ENCODE measurements at places on chromosomes 2 and 18. TPM values are rescaled to one million over a fixed set of nuclear protein-coding genes. Genes with fewer than 3 reads are reported as not detected.

- no peak overlapping the region for H3K27ac ChIP-seq
- no peaks in the 10 kb centered on the region for H3K27me3 ChIP-seq
- no peak for DNase-seq
- no peaks in the 10 kb centered on the region for H3K36me3 ChIP-seq
- H3K4me1 ChIP-seq, result peaks cover 2% of the 10 kb centered on the region
Observed at GRCh38 chr2:164952057-164952702, 3.1 kb downstream of the SLC38A11 start.

- H3K4me1 ChIP-seq, result no peaks in the 10 kb centered on the region
- no peaks in the 10 kb centered on the region for H3K36me3 ChIP-seq
- H3K27me3 ChIP-seq, result no peaks in the 10 kb centered on the region
- no peak overlapping the region for H3K27ac ChIP-seq
Observed at GRCh38 chr18:8911408-8912340, 190.8 kb upstream of the NDUFV2 start.

DNA sequence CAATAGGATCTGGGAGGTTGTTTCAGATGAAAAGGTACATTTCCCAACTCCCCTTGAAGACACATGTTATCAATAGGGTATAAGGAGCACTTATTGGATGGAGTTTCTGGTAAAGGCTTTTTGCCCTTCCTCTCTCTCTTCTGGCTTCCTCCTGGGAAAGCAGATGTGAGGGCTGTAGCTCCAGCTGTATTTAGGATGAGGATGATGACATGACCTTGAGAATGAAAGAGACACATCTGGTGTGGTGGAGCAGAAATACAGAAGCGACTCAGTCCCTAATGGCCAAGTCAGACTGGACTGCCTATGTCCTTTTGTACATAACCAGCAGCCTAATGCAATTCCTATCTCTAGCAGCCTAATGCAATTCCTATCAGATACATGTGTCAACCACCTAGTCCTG is 100.9 kb upstream of the NXPH2 start:
- no peaks in the 10 kb centered on the region for H3K4me1 ChIP-seq
- no peak for DNase-seq
- H3K4me3 ChIP-seq, result no peak overlapping the region
- H3K36me3 ChIP-seq, result no peaks in the 10 kb centered on the region

- H3K27ac ChIP-seq, result no peak overlapping the region
- no peak overlapping the region for H3K4me3 ChIP-seq
- no peaks in the 10 kb centered on the region for H3K4me1 ChIP-seq
Observed at GRCh38 chr18:551404-552061, 28.6 kb upstream of the CETN1 start.

DNA sequence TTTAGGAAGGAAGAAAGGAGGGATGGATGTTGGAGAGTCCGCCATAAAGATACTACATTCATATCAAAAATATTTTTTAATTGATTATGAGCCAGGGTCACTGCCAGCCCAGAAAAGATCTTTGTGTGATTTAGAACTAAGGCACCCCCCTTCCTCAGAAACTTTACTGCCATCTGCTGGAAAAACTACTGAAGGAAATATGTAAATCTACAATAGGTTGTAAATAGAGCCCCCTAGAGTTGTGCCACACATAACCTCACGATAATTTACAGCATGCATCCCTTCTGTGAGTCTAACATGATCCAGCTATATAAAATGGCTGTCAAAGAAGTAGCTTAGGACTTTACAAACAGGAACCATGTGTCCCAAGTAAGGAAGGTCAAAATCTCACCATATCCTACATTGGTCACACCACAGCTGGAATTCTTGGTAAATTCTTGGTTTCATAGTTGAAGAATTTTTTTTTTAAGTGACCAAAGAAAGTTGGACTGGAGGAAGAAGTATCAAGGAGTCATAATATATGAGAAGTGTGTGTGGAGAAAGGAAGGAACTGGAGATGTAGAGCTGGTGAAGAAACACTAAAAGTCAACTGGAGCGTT is 152.5 kb downstream of the CYP26B1 start:
- DNase-seq, result no peak
- H3K4me1 ChIP-seq, result no peaks in the 10 kb centered on the region
- no peak overlapping the region for H3K27ac ChIP-seq
- no peaks in the 10 kb centered on the region for H3K36me3 ChIP-seq
- H3K27me3 ChIP-seq, result no peaks in the 10 kb centered on the region
- H3K4me3 ChIP-seq, result no peak overlapping the region

DNA sequence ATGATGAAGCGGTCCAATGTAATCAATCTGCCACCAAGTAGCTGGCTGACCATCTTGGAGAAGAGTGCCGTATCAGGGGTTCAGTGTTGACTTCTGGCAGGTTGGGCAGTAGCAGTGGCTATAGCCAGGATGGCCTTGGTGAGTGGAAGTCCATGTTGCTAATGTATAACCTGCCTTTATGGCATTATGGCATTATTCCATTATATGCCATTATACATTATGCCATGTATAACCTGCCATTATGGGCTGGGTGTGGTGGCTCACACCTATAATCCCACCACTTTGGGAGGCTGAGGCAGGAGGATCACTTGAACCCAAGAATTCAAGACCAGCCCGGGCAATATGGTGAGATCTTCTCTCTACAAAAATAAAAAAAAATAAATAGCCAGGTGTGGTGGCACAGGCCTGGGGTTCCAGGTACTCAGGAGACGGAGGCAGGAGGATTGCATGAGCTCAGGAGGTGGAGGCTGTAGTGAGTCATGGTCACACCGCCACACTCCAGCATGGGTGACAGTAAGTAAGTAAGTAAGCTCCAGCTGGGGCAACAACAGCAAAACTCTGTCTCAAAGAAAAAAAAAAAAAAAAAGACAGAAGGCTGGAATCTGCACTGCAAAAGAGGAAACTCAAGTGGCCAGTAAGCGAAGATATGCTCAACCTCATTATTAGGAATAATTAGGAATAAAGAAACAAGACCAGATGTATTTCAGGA is 24.4 kb upstream of the EMILIN2 start:
- no peaks in the 10 kb centered on the region for H3K27me3 ChIP-seq
- DNase-seq, result no peak
- no peak overlapping the region for H3K4me3 ChIP-seq
- H3K36me3 ChIP-seq, result no peaks in the 10 kb centered on the region
- no peak overlapping the region for H3K27ac ChIP-seq

TANK gene
- total RNA-seq, result 99.8 TPM

DNA sequence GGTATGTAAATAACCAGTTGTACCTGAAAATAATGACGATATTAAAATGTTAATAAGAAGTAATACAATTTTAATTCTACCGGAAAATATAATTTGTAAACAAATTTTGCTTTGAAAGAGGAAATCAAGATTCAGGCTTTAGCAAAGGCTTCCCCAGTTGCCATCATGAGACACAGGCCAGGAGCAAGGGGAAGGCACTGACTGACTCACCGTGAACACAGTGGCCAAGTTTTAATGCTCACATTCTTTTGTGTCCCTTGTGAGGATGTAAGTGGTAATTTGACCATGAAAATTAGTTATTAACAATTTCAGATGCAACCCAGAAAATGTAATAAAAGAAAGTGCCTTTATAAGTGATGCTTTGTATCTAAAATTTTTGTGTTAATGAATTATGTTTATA is 164.1 kb downstream of the GREB1L start:
- no peak overlapping the region for H3K4me3 ChIP-seq
- H3K36me3 ChIP-seq, result no peaks in the 10 kb centered on the region

- H3K36me3 ChIP-seq, result no peaks in the 10 kb centered on the region
- no peaks in the 10 kb centered on the region for H3K27me3 ChIP-seq
- H3K4me1 ChIP-seq, result peaks cover 41% of the 10 kb centered on the region
- H3K4me3 ChIP-seq, result no peak overlapping the region
- peak overlapping the region; percentile 78 for H3K27ac ChIP-seq
Observed at GRCh38 chr2:43343573-43344304, 117.3 kb upstream of the ZFP36L2 start.

- H3K36me3 ChIP-seq, result no peaks in the 10 kb centered on the region
- no peak overlapping the region for H3K4me3 ChIP-seq
- H3K4me1 ChIP-seq, result peaks cover 9% of the 10 kb centered on the region
- H3K27me3 ChIP-seq, result no peaks in the 10 kb centered on the region
- no peak overlapping the region for H3K27ac ChIP-seq
Observed at GRCh38 chr2:239811806-239812560, 213.2 kb downstream of the NDUFA10 start.

- H3K4me1 ChIP-seq, result peaks cover 4% of the 10 kb centered on the region
- no peak for DNase-seq
- no peaks in the 10 kb centered on the region for H3K36me3 ChIP-seq
- no peak overlapping the region for H3K4me3 ChIP-seq
Observed at GRCh38 chr2:203678971-203679370, 27.5 kb upstream of the CD28 start.

DNA sequence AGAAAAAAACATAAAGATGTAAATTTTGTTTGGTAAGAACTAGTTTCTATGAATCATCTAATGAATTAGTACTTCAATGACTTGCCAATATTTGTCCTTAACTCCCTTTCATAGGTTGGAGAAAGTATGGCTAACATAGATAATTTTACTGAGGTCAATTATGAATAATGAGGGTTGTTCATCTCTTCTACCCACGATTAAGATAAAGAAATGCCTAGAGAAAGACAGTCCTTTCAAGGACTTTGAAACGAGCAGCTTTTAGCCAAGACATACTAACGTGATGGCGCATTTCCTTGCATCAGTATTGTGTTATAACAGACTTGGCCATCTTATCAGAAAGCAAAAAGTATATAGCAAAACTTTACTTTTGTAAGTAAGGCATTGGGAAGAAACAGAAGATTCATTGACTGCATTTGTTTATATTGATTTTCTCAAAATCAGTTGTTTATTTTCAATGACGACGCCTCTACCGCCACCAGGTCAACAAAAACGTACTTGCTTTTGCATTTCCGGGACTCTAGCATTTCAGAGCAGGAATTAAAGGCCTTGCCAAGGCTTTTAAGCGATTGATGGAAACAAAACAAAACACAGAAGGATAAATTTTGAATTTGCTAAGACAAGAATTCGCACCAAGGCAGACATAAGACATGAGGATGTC is 961 bp downstream of the RBM43 start:
- no peaks in the 10 kb centered on the region for H3K36me3 ChIP-seq
- DNase-seq, result no peak
- H3K27me3 ChIP-seq, result no peaks in the 10 kb centered on the region
- peak overlapping the region; percentile 97 for H3K27ac ChIP-seq

GRCh38 chr2:104793966-104794365 is 59.9 kb upstream of the POU3F3 start:
- no peak overlapping the region for H3K4me3 ChIP-seq
- no peak for DNase-seq
- H3K27ac ChIP-seq, result no peak overlapping the region

CACNB4 gene
- 1.9 TPM for total RNA-seq

DNA sequence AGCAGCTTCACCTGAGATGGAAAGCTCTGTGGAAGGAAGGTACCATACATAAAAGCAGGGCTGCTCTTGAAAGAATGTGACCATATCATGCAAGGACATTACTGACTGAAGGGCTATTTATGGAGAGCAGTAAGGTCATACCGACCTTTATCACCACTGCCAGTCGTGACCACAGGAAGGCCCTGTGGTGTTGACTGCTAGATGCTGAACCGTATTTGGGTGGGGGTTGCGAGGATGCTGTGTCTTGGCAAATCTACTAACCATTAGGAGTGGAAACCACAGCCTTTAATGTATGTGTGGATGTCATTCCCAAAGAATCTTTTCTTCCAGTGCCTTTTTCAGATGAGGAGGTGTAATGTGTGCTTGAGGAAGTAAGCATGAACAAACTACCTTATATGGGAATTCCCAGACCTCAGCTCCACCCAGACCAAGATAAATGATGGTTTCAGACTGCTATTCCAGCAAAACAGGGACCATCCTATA is 60.8 kb downstream of the LIMS1 start:
- no peaks in the 10 kb centered on the region for H3K27me3 ChIP-seq
- no peak overlapping the region for H3K4me3 ChIP-seq
- no peak overlapping the region for H3K27ac ChIP-seq
- no peaks in the 10 kb centered on the region for H3K36me3 ChIP-seq
- DNase-seq, result no peak

LIPG gene
- 0.65 TPM for total RNA-seq

LHCGR gene
- 0.35 TPM for total RNA-seq

TRAK2 gene
- 22.3 TPM for total RNA-seq

SAP130 gene
- 20.1 TPM for total RNA-seq

DNA sequence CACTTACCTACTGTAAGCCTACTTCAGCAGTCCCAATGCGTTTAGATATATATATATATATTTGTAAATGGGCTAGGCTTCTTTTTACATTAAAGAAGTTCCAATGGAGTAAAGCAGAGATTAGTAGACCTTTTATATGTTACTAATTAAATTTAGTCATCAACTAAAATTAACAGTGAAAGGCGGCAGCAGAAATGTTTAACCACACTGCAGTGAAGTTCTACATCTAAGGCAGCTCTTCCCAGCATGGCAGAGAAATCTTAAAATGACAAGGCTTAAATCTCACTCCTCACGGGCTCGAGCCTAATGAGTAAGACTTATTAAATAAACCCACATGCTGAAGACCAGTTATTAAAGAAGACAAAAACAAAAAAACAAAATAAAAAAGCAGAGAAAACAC is 19.1 kb upstream of the KANSL1L start:
- no peaks in the 10 kb centered on the region for H3K36me3 ChIP-seq
- H3K4me1 ChIP-seq, result no peaks in the 10 kb centered on the region
- H3K27me3 ChIP-seq, result no peaks in the 10 kb centered on the region

FIGLA gene
- not detected for total RNA-seq

DNA sequence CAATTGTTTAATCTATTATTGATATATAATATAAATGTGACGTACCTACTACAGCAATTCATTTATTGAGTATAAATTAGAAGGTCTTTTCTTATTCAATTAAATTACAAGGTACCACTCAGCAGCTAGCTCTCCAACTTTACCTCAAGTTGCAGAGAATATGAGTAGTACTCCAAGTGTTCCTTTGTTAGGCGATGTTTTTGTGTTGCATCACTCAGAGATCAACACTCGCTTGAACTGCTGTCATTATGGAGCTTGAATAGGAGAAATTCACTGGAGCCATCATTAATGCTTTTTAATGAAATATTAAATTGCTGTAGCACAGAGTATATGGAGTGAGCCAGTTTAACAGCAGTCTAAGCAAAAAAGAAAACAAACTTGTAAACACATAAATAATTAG is 320.0 kb downstream of the FSIP2 start:
- no peaks in the 10 kb centered on the region for H3K36me3 ChIP-seq
- no peak overlapping the region for H3K27ac ChIP-seq
- no peak overlapping the region for H3K4me3 ChIP-seq
- H3K4me1 ChIP-seq, result no peaks in the 10 kb centered on the region
- no peak for DNase-seq

DNA sequence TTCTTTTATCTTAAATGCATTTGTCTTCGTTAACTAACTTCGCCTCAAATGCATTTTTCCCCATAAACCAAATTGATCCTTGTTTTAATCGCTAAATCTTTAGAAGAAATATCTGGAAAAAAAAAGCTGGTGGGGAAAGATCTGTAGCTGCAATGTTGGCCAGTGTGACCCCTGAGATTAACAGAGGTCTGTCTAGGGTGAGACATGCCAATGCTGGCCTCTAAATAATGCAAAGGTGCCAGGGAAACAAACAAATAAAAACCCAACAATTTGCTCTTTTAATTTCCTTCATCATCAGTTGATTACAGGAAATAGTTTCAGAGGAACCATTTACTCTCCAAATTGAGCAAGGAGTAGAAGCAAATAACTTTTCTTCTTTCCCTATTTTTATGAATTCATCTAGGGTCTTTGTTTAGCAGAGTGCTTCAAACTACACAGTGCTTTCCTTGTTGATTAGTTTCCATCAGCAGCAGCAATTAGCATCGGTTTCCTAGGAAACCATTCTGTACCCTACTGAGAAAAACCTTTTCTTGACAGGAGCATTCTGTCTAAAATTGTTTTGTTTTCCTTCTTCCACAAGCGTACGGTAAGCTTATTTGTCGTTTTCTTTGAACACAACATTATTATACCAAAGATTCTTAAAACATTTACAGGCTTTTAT is 100.5 kb upstream of the UNC80 start:
- no peaks in the 10 kb centered on the region for H3K36me3 ChIP-seq
- no peak overlapping the region for H3K27ac ChIP-seq
- no peak overlapping the region for H3K4me3 ChIP-seq
- DNase-seq, result no peak

AKAIN1 gene
- total RNA-seq, result not detected

CD226 gene
- total RNA-seq, result 1.5 TPM
